T1000 (cell line): ENCODE measurements at places on chromosomes 6 and 20.

GRCh38 chr20:23407781-23408464, 13.4 kb downstream of the NAPB start:
- no peak for DNase-seq

DNA sequence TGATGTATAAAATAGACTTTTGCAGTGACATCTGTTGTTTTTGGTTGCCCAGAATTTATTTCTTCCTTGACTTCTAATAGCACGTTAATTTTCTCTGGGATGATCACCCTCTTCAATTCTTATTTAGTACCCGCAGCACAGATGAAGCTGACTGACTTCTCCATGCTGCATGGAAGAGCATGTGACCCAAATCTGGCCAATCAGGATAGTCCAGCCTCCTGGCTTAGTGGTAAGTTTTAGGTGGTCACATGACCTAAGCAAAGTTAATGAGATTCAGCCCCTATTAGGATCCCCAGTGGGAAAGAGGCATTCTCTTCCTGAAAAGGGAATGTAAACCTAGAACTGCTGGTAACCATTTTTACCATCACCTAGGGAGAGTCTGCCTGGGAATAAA, 13.8 kb upstream of the SIRT5 start:
- DNase-seq = no peak

- no peak for DNase-seq
Measured at GRCh38 chr20:42379385-42379784, 761.2 kb upstream of the CHD6 start.

GRCh38 chr6:165939047-165939446, 228.6 kb downstream of the TBXT start:
- no peak for DNase-seq

DNA sequence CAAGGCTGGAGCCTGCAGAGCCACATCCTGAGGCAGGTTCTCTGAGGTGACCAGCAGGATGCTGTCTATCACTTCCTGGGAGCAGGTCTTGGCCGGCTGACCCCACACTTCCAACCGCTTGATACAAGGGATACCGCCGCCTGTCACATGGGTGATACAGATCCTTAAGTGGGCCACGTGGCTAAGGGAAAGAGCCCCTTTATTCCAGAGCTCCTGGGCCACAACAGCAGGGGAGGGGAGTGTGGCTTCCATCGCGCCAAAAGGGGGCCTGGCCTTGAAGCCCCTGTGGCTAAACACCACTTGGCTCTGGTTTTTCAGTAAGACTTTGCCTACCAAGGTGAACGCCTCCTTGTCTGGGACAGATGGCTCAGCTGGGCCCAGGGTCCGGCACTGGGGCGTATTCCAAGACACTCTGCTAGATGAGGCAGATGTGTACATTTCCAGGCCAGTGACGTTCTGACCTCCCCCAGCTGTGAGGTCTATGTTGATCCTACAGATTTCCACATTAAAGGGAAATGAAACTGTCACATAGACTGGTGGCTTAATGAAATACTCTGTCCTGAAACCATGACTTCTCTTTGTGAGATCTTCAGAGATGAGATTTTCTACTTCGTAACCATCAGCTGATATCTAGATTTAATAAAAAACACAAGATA, 37.6 kb upstream of the AVP start:
- no peak for DNase-seq

- no peak for DNase-seq
Measured at GRCh38 chr6:9140172-9140571, 704.8 kb upstream of the SLC35B3 start.

- DNase-seq = no peak
Measured at GRCh38 chr20:58626051-58626450, 25.0 kb upstream of the STX16 start.

- no peak for DNase-seq
Measured at GRCh38 chr6:36029464-36029863, 1.9 kb downstream of the MAPK14 start.

GRCh38 chr6:117520603-117521395, 38.3 kb downstream of the DCBLD1 start:
- no peak for DNase-seq

DNA sequence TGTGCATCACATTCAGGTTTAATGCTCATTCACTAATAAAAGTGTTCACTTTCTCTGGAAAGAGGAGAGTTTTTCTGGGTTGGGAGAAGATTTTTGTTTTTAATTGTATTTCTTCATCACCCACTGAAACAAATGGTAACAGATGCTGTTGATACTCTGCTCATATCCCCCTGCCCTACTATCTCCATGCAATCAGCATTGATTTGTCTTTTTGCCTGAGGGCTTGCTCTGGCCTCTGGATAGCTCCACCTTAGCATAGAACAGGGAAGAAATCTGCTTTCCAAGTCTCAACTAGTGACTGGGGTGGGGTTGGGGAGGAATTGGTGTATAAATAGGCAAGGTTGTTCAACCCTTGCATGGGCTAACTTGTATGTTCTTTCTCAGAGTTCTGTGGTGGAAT, 296.4 kb downstream of the KHDRBS2 start:
- no peak for DNase-seq

GRCh38 chr6:57104336-57104735, 14.3 kb downstream of the ZNF451 start:
- DNase-seq = no peak

GRCh38 chr6:38168699-38169098, 349.2 kb downstream of the ZFAND3 start:
- no peak for DNase-seq

DNA sequence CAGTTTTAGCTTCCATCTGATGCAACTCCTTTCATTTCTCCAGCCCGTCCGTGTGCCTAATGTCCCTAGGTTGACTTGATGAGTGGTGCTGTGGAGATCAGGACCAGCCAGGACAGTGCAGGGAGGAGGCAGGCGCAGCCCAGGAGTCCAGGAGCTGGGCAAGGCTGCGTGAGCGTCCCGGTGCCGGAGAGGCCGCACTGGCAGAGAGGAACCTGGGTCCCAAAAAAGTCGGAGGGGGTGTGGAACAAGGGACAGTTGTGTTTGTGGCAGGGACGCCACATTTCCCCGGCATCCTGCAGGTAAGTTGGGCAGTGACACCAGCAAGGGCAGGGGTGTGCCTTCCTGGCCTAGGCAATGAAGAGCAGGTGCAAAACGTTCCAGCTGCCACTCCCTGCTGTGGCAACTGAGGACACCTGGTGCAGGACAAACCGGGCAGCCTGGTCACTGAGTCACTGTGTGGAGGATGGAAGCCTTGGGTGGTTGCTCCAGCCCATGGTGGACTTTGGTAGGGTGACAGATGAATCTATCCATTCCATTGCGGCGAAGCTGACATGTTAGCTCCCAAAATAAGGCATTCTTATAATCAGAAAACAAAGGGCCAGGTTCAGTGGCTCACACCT, 53.2 kb downstream of the RAMACL start:
- no peak for DNase-seq

DNA sequence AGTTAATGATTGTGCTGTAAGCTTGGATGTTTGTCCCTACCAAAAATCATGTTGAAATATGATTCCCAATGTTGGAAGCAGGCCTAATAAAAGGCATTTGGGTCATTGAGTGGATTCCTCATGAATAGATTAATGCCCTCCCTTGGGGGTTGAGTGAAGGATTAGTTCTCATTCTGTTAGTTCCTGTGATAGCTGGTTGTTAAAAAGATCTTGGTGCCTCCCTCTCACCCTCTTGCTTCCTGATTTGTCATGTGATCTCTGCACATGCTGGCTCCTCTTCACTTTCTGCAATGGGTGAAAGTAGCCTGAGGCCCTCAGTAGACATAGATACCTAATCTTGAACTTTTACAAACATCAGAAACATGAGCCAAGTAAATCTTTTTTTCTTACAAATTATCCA, 115.6 kb upstream of the HCRTR2 start:
- no peak for DNase-seq

GRCh38 chr6:36227379-36228228, 31.1 kb downstream of the BRPF3 start:
- DNase-seq = no peak

- DNase-seq = no peak
Measured at GRCh38 chr6:43062818-43063217, 3.4 kb downstream of the KLC4 start.

- no peak for DNase-seq
Measured at GRCh38 chr20:20547221-20547875, 165.1 kb downstream of the RALGAPA2 start.

GRCh38 chr6:117910549-117910948, 3.5 kb downstream of the SLC35F1 start:
- no peak for DNase-seq

DNA sequence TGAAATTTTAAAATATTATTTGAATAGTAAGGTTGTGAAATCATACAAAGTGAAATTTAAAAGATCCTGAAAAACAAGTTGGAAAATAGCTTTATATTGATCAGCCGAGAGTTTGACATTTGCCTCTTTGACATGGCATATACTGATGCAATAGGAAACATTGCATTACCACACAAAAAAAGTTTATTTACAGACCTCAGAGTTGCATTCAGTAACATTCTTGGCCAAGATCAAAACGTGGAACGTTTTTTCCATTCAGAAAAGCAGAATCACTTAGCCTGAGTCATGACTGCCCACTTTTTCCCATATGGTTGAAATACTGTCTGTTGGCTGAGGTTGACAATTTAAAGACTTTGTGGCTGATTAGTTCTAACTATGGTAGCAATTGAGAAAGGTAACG, 55.1 kb upstream of the BACH2 start:
- no peak for DNase-seq

DNA sequence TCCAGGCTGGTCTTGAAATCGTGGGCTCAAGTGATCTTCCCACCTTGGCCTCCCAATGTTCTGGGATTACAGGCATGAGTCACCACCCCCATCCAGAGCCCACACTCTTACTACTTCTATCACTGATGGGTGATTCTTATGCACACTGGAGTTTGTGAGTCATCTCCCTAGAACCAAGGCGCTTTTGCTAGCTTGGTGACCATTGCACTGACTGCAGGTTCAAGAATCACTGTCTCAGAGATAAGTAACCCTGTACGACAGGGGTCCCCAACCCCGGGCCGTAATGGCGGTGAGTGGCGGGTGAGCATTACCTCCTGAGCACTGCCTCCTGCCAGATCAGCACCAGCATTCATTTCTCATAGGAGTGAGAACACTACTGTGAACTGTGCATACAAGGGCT, 118.8 kb downstream of the MAP3K7 start:
- no peak for DNase-seq

DNA sequence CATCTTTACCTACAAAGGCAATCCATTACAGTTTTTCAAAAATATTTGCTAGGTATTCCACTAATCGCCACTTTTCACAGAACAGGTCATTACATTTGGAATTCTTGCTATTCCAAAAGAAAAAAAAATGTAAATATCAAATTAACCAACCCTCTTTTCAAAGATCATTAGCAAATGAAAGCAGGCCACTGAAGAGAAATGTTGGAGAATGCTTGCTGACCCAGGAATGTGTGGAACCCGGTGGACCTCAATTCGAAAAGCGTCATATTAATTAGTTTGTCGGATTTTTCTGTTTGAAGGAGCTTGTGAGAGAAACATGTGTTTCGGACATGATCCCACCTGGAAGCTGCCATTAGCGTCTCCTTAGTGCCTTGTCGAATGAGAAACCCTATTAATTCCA, 27.9 kb upstream of the SERPINB9 start:
- no peak for DNase-seq

DNA sequence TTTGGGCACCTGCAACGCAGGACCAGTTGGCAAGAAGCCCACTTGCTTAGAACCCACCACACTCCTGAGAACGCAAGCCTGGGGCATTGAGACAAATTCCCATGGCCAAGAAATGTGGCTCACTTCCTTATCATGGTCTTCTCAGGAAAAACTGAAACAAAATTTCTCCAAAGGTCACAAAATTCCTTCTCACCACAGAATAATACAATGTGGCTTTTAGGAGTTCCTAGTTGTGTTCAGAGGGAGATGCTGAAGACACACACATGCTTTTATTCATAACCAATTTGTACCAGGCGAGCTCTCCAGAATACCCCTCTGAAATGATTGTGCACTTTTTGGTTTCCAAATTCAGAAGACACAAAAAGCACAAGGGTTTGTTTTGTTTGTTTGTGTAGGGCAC, 31.6 kb downstream of the ADTRP start:
- DNase-seq = no peak

- DNase-seq = no peak
Measured at GRCh38 chr6:123518441-123519188, 118.1 kb downstream of the TRDN start.

DNA sequence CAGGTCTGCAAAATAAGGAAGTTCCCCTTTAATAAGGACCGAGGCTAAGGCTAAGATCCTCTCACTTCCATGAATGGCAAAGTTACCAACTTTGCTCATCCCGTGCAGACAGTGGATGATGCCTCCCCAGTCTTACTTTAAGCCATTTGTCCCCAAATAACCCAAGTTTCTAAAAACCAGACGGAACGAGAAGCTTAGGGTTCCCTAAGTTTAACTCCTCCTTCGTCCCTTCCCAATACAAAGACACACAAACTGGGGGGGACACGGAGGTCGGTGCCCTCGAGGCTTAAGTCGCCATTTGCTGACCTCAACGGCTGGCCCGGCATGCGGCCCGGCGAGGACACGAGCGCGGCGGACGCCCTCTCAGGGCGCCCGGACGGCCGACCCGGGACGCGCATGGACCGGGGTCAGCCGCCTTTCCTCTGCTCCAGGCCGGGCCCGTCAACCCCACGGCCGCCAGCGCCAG, 527 bp downstream of the FBXO30 start:
- DNase-seq = peak; percentile 44

GRCh38 chr6:154526996-154527395, 16.5 kb upstream of the CNKSR3 start:
- no peak for DNase-seq

GRCh38 chr20:41224281-41224680, 86.9 kb downstream of the PLCG1 start:
- no peak for DNase-seq

DNA sequence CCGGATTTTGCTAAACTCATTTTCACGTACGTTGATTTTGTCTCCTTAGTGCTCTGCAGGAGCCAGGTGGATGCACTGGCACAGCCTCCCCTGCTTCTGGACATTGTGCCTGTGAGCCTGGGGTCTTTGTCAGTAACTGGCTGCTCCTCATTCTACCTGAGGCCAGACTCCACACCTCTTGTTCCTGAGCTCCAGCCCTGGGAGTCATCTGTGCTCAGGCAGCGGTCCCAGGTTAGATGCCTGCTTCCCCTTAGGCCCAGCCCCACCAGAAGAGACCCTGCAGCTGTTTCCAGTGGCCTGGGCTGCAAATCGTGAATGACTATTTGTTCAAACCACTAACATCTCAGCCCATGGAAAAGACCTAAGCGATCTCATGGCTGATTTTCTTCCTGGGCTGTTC, 129.1 kb downstream of the ERMARD start:
- no peak for DNase-seq

GRCh38 chr6:134402372-134402984, 84.6 kb upstream of the SGK1 start:
- DNase-seq = no peak

DNA sequence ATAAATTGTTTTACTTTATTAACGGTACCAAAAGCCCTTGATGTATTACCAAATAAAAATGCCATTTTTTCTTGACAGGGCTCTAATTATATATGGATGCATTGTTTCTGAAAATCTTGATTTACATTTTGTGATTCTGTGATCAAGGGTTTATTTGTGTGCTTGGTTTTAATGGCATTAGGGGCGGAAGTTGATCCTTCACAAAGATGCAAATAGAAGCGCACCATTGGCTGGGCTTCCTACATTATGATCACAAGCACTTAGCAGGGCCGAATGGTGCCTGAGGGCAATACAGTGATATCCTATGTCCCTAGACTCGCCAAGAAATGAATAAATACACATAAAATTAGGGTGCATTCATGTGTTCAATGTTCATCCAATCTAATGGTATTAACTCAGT, 172.9 kb upstream of the UST start:
- no peak for DNase-seq
